ENCODE measurements at places on chromosomes 12 and 14. TPM values are rescaled to one million over a fixed set of nuclear protein-coding genes. Genes with fewer than 3 reads are reported as not detected.

DNA sequence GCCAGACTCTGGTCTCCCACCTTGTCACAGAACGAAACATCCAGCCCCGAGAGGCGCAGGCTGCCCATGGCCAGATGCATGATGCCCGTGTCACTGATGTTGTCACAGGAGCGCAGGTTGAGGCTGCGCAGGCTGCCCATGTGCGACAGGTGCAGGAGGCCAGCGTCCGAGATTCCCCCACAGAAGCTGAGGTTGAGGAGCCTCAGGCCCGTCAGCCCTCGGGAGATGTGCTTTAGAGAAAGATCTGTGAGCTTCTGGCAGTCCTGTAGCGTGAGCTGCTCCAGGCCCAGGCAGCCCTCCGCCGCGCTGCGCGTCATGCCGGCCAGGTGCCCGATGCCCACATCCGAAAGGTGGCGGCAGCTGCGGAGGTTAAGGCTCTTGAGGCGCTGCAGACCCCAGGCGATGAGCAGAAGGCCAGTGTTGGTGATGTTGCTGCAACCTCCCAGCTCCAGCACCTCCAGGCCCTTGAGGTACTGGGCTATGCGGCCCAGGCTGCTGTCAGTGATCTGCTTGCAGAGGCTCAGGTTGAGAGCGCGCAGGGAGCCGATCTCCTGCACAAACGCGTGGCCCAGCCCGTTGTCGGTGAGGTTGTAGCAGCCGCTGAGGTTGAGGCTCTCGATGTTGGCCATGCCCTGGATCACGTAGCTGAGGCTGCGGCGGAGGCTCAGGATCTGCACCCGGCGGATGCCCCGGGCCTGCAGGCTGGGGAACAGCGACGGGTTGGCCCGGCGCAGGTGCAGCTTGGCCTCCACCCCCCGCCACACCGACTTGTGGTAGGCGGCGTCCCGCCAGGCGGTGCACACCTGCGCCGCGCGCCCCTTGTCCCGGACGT, 991 bp downstream of the FBXL14 start:
- peak overlapping the region; percentile 82 for H3K4me3 ChIP-seq
- no peaks in the 10 kb centered on the region for H3K27me3 ChIP-seq
- peak overlapping the region; percentile 98 for H3K27ac ChIP-seq
- H3K36me3 ChIP-seq = no peaks in the 10 kb centered on the region
- peak; percentile 68 for DNase-seq

DNA sequence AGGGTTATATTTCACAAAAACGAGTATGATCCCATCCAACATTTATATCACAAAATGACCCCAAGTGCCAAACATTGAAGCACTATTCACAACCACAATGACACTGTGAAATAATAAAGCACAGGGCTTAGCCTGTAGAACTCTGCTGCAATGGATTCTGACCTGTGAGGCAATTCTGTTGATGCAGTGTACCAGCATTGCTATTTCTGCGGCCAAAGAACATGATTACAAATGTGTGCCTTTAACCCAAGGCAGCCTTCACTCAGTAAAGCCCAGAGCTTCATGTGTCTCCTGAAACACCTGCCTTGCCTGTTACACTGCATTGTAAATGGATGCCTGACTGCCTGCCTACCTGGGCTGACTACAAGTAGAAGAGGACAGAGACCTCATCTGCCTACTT, 158.0 kb downstream of the PPM1H start:
- no peak for DNase-seq
- H3K27ac ChIP-seq = no peak overlapping the region
- no peaks in the 10 kb centered on the region for H3K27me3 ChIP-seq
- H3K36me3 ChIP-seq = no peaks in the 10 kb centered on the region

- no peak for DNase-seq
- no peaks in the 10 kb centered on the region for H3K27me3 ChIP-seq
Measured at GRCh38 chr14:43438056-43438455, 1069.0 kb downstream of the FSCB start.

Gene RPS29
- 7,374 TPM for total RNA-seq

Gene TAS2R7
- not detected for total RNA-seq

DNA sequence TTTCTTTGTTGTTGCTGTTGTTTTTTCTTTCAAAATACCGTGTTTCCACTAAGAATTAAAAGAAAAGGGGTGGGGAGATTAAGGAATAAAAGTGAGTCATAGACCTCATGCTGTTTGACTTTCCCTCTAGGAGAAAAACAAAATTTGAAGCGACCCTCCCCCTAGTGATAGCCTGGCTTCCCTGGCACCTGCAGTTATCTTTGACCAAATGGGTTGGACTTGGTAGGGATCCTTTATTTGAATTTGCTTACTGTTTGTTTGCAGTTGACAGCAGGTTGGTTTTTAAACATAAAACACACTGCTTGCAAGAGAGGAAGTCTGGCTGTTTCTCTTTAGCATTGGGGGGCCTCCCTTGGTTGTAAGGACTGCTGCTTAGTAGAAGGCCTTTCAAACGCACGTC, 14.0 kb downstream of the OTX2 start:
- DNase-seq = no peak
- peaks cover 36% of the 10 kb centered on the region for H3K4me1 ChIP-seq
- H3K36me3 ChIP-seq = no peaks in the 10 kb centered on the region
- H3K4me3 ChIP-seq = no peak overlapping the region

DNA sequence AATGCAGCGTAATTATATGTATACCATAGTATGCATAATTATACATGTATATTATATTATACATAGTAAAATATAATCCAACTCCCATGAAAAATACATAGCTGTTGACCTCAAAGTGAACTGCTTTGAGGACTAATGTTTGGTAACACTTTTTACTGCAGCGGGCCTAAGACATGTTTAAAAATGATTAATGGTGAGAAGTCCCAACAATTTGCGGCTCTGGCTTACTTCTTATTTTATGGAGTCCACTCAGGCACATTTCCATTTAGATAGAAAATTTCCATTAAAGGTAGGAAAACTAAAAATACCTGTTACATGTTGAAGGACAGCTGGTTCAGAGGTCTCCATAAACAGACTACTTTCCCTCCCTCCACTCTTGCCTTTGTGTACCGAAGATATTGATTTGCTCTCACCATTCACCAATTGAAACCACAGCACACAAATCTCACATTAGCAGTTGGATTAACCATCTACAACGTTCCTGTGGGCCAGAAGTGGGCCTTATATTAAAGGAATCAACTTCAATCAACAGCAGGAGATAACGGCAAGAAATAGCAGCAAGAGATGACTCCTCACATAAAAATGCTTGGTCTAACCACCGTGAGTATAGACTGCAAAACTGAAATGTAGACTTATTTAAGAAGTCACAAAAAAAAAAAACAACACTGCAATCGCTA, 14.1 kb upstream of the NT5DC3 start:
- H3K36me3 ChIP-seq = no peaks in the 10 kb centered on the region
- H3K27ac ChIP-seq = no peak overlapping the region
- DNase-seq = no peak
- peaks cover 20% of the 10 kb centered on the region for H3K4me1 ChIP-seq

- H3K4me1 ChIP-seq = no peaks in the 10 kb centered on the region
- no peak overlapping the region for H3K4me3 ChIP-seq
- DNase-seq = no peak
- H3K27me3 ChIP-seq = no peaks in the 10 kb centered on the region
Measured at GRCh38 chr12:81962126-81962856, 203.1 kb upstream of the PPFIA2 start.

Gene GCH1
- total RNA-seq = 4.9 TPM

DNA sequence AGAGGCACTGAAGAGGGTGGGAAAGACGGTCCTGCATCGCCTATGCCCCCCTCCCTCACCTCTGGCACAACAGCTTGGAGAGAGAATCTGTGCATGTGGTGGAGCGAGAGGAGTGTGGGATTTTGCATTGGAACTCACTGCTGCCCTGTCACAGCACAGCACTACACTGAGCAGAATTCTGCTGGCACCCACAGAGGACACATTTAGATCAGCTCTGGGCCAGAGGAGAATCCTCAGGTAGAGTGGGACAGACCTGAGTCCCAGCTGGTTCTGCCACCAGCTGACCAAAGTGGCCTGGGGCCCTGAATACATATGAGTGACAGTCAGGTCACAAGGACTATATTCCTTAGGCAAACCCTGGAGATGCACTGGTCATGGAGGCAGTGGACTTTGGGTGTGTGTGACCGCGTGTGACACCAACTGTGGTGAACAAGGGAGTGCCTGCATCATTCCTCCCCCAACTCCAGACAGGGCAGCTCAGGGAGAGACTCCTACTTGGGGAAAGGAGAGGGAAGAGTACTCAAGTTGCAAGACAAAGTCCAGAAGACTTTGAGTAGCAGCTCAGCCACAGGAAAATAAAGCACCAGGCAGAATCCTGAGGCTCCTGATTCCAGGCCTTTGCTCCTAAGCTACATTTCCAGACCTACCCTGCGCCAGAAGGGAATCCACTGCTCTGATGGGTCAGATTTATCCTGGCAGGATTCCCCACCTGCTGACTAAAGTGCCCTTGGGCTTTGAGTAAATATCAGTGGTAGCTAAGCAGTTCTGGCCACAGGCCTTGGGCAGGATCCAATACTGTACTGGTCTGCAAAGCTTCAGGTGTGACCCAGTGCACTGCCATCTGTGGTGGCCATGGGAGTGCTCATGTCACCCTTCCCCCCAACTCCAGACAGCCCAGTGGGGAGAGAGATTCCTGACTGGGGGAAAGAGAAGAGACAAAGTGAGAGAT, 10.6 kb upstream of the ACOT1 start:
- H3K27me3 ChIP-seq = no peaks in the 10 kb centered on the region
- DNase-seq = peak; percentile 84

DNA sequence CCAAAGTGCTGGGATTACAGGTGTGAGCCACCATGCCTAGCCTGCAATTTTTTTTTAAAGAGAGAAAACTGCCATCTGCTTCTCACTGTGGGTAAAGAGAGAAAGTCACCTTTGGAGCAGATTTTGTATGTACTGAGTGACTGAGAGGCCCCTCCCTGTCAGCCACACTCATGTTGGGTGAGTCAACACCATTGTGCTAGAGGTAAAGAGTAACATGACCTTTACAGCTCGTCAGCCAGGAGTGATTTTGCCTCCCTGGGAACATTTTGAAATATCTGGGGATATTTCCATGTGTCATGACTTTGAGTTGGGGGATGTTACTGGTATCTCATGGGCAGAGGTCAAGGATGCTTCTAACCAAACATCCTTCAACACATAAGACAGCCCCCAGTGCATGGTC, 115.2 kb downstream of the KSR2 start:
- H3K27ac ChIP-seq = peak overlapping the region; percentile 80
- no peak overlapping the region for H3K4me3 ChIP-seq
- DNase-seq = peak; percentile 88
- H3K36me3 ChIP-seq = no peaks in the 10 kb centered on the region
- no peaks in the 10 kb centered on the region for H3K4me1 ChIP-seq

Gene PTGER2
- total RNA-seq = 8.3 TPM

GRCh38 chr14:35332517-35333263, 40.5 kb downstream of the PSMA6 start:
- no peaks in the 10 kb centered on the region for H3K27me3 ChIP-seq
- no peaks in the 10 kb centered on the region for H3K36me3 ChIP-seq
- peaks cover 67% of the 10 kb centered on the region for H3K4me1 ChIP-seq
- peak overlapping the region; percentile 92 for H3K27ac ChIP-seq
- no peak overlapping the region for H3K4me3 ChIP-seq

DNA sequence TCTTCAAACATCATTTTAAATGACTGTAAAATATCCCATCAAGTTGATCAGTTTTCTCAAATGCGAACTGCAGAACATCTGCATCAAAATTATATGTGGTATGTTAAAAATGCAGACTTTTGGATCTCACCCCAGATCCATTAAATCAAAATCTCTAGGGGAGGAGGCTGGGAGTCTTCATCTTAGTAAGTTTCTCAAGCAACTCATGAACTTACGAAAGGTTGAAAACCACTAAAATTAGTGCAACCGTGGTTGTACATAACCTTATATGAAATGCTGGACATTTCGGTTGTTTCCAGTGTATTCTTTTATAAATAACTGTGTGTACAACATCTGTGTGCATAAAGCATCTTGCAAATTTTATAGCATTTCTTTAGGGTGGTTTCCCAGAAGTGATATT, 39.2 kb downstream of the ZFP36L1 start:
- H3K27ac ChIP-seq = no peak overlapping the region
- H3K36me3 ChIP-seq = no peaks in the 10 kb centered on the region
- DNase-seq = peak; percentile 53
- H3K4me1 ChIP-seq = peaks cover 31% of the 10 kb centered on the region
- H3K4me3 ChIP-seq = no peak overlapping the region
- no peaks in the 10 kb centered on the region for H3K27me3 ChIP-seq

Gene TIMELESS
- total RNA-seq = 12.3 TPM

GRCh38 chr14:55800156-55800785, 220.3 kb downstream of the KTN1 start:
- H3K27ac ChIP-seq = no peak overlapping the region
- no peak overlapping the region for H3K4me3 ChIP-seq
- no peaks in the 10 kb centered on the region for H3K36me3 ChIP-seq

DNA sequence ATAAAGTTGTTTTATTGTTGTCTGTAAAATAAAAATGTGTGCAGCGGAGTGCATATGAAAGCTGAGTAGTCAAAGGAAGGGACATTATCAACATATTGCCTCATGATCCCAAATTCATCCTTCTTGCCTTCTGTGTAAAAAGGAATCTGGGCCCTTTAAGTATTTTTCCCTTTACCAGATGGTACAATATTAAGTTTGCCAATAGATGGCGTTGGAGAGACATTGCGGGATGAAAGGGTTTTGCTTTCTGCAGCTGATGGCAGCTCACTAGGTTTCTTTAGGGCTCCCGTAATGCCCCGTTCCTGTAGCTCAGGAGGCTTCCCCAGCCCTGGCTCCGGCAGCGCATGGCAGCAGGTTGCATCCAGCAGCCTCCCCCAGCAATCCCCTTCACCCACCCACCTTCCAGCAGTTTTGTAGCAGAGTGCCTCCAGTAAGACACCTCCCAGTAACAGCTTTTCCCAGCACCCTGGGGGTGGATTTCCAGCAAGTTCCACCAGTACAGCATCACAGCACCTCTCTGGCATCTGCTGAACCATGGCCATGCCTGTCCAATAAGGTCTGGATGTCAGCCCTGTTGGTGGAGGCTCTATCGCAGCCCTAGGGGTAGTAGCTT, 354.4 kb downstream of the MED13L start:
- no peaks in the 10 kb centered on the region for H3K4me1 ChIP-seq
- peaks cover 36% of the 10 kb centered on the region for H3K27me3 ChIP-seq
- no peak overlapping the region for H3K4me3 ChIP-seq
- H3K27ac ChIP-seq = no peak overlapping the region
- no peak for DNase-seq

GRCh38 chr14:34711796-34712712, 2.3 kb downstream of the CFL2 start:
- DNase-seq = no peak
- peak overlapping the region; percentile 74 for H3K4me3 ChIP-seq
- peaks cover 58% of the 10 kb centered on the region for H3K4me1 ChIP-seq
- no peaks in the 10 kb centered on the region for H3K27me3 ChIP-seq
- peak overlapping the region; percentile 96 for H3K27ac ChIP-seq
- no peaks in the 10 kb centered on the region for H3K36me3 ChIP-seq

Gene CCDC92
- 20.1 TPM for total RNA-seq

Gene KLRB1
- not detected for total RNA-seq

DNA sequence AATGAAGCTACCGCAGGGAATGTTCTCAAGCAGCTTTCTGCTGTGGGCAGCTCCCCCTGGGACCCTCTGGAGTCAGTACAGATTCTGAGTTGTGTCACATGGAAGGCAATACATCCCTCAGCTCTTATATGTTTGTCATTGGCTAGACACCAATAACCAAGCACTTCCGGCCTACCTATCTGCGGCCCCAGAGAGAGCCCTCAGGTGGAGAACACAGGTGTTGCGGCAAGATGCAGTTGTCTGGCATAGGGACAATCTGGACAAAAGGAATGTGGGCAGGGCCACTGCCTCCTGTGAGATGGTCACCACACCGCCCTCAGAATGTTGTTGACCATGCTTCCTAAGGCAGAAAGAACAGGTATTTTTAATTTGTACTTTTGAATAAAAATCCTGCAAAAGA, 118.7 kb downstream of the BRMS1L start:
- no peak overlapping the region for H3K27ac ChIP-seq
- H3K36me3 ChIP-seq = no peaks in the 10 kb centered on the region
- DNase-seq = no peak
- H3K27me3 ChIP-seq = no peaks in the 10 kb centered on the region

Gene IGFBP6
- total RNA-seq = 95.1 TPM
